ENCODE measurements at places on chromosomes 1 and 21.

GRCh38 chr21:25963181-25963580, 207.4 kb downstream of the APP start:
- no peak for DNase-seq

- DNase-seq: no peak
These were observed 16.0 kb downstream of the ENO1 start for GRCh38 chr1:8862528-8862927.

DNA sequence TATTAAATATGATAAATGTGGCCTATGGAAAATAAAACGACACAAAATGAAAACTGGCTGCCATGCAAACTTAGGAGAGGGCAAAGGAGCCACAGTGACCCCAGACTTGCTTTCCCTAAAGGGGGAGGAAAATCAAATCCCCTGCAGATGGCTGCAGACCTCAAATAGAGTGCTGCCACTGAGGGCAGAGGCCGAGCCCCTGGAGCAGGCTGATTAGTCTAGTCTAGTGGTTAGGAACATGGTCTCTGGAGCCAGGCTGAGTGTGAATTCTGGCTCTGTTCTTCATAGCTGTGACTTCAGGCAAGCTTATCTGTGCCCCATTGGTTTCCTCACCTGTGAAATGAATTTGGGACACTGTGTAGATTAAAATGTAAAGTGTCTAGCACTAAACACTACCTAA, 60.8 kb downstream of the ITPKB start:
- DNase-seq: no peak

DNA sequence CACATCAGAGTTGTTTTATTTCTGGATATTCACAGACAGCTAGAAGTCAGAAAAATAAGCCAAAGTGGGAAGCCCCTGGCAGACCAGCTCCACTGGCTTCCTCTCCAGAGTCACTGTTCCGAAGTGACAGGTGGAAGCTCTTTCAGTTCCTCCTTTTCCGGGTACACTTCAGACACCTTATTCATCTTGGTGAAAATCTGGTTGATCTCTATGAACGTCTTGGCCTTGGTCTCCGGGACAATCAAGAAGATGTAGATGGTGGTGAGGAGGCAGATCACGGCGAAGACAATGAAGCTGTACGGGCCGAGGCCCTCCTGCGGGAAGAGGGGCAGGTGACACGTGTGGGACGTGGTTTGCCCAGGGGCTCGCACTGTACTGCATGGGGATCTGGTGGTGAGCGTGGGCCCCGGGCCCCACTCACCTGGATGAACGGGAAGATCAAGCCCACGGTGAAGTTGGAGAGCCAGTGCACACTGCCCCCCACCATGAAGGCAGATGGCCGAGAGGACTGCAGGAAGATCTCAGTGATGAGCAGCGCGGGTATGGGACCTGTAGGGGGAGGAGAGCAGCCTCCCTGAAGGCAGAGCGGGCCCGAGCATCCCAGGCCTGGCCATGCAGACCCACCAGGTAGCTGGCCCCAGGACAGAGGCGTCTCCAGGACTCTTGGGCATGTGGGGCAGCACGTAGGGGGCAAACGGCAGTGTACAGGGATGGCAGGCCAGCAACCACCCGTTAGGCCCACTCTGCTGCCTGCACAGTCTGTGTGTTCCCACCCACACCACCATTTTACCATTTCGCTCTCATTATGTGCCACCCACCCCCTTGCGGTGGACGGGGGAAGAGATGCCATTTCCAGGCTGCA, 11.5 kb upstream of the SLC2A7 start:
- DNase-seq: no peak

DNA sequence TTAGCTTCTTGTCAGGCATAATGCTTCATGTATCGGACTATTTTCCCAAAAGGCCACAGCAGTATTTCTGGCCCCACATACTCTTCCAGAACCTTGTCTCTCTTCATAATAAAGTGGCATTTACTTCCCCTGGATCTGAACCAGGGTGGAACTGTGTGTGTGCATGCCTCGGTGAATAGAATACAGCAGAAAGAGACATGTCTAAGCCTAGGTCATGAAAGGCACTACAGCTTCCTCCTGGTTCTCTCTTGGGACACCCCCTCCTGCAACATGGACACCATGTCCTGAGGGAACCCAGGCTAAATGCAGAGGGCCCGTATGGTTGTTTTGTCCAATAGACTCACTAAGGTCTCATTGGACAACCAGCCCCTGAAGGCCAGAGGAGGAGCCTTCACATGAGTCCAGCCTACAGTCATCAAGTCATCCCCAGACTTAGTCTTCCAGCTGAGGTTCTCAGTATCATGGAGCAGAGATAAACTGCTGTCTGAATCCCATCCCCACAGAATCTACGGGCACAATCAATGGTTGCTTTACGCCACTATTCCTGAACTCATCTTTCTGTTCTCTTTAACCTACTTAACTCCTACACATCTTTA, 35.0 kb downstream of the USP24 start:
- no peak for DNase-seq

DNA sequence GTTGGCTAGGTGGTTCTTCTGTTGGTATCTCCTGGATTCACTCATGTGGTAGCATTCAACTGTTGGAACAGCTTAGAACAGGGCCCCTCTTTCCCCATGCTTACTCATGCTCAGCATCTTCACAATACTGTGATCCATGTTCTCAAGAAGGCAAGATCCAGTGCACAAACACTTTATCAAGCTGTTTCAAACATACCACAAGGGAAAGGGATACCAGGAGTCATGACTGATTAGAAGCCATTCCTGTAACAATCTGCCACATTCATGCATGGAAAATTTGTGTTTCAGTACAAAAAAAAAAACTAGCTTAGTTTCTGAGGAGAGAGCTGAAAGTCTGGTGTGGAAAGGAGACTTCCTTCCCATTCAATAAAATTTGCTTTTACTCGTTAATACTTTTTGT, 169.8 kb upstream of the CACYBP start:
- no peak for DNase-seq

DNA sequence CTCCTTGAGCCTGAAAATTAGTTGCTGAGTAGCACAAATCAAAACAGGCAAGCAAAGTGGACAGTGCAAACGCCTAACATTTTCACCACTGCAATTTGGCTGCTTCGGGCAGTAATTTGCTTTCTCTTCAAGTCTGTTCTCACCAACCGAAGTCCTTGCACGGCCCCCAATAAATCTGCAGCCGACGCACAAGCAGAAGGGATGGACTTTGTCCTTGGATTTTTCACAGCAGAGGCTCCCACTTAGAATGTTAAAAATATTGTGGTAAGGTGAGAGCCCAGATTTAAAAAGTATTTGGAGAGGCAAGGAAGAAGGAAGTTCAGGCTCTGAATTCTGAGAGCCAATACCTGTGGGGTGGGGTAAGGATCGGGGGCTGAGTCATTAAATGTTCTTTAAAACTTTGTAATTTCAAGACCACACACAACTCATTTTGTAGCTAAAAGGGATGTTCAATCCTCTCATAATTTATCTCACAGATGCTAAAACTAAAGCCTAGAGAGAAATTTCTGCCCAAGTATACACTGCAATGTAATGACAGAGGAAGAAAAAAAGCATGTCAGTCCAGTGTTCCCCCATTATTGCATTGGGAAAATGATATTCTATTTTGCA, 6.2 kb downstream of the CD247 start:
- DNase-seq: no peak

Measured in T-helper 22 cell (primary cell).